Left forelimb (tissue), 1 donor: ENCODE measurements at places on chromosomes 11 and 22.

DNA sequence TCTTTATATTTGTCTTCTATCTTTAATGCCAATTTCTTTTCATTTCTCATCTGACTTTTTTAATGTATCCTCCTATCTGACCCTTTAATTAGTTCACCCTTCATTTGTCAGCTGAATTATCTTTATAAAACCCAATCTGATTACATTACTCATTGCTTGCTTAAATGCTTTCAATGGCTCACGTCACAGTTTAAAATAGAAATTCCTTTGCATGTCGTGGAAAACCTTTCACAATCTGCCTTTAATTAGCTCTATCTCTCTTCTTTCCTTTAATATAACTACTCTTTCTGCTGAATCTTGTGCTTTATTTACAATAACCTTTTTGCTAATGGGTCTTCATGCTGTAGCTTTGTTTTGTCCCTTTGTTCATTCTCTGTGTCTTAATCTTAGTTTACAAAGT lies 125.7 kb downstream of the DYNC2H1 start:
- no peak for DNase-seq

DNA sequence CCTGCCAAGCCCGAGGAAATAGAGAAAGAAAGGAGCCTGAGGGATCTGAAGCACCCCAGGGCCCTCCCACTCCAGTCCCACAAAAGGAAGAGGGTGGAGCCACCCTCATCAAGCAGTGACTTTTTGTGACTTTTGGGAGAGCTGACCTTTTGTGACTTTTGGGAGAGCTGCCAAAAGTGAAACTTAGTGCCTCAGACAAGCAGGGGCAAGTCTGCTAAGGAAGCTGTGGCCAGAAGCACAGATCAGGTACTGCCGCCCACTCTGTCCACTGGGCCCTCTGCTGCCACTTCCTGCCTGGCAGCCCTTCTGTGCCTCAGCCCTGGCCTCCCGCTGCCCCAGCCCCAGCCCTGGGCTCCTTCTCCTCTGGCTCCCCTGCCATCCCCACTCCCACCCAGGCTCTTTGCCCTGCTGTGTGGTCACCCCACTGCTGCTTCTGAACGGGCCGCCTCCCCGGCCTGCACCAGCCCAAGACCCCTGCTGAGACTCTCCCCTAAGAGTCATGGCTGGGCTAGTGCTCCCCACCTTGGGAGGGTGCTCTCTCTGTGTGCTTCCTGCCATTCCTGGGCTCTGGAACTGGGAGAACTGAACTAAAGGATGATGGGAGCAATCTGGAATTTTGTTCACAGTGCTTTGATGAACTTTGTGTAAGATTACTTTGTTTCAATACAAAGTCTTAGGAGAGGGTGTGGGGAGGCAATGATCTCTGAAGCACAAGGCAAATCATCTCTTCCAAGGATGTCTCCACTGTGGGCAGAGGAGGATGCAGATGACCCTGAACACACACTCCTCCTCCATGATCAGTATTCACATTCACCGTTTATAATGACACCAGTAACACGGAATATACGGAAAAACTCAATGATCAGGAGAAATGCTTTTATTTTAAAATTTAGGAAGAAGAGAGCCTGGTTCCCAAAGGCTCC lies at the start of gene APOBEC3H:
APOBEC3H (plus strand) TSS at position 147 of the 923 bp plus-strand sequence. CDS start 3,035 bp downstream, outside the sequence.
- DNase-seq = no peak

- DNase-seq = no peak
These were observed 192.6 kb downstream of the DSCAML1 start for GRCh38 chr11:117604336-117604995.

DNA sequence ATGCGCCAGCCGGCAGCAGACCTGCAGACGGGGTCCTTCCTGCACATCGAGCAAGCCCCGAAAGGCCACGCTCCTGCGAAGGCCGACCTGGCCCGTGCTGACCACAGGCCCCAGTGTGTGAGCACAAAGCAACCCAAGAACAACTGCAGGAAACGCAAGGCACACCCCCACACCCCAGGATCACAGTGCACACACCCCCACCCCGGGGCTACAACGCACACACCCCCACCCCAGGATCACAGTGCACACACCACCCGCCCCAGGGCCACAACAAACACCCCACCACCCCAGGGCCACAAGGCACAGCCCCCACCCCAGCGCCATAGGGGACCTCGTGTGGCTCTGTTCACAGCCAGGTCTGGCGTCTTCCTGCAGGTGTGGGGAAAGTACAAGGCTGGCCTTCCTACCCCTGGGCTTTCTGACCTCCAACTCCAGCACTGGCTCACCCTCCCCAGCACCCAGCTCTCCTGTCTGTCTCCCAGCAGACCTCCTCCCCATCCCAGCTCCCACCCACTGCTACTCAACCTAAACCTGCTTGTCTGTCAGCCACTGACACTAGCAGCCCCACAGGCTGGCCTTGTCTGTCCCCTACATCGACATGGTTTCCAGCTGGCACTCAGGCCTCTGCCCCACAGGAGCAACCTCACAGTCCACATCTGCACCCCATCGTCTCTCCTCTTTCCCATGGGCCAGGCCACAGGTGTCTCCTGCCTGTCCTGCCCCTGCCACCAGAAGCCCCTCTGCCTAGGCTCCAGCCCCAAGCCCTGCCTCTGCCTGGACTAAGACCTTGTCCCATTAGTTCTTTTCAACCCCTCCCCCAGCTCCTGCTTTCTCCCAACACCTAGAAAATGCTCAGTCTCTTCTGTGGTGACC lies 20.5 kb upstream of the EFCAB6 start:
- DNase-seq = no peak

- no peak for DNase-seq
These were observed 3.9 kb downstream of the EMID1 start for GRCh38 chr22:29209624-29209929.

- DNase-seq = no peak
These were observed 350.1 kb upstream of the C11orf87 start for GRCh38 chr11:109071712-109072524.

DNA sequence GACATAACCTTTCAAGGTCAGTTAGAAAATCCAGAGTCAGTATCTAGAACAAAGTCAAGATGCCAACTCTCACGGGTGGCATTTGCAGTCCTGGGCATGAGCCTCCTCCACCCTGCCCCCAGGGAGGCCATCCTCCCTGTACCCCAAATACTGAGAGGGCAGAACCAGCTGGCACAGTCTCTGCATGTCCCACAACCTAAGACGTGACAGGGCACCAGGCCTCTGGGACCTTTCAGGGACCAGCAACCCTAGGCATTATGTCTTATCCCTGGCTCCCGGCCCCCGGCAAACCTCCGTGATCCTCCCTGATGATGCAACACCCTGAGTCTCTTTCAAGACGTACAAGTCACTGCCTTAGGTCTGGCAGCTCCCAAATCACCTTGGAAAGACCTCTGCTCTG lies 2.0 kb downstream of the MB start:
- DNase-seq = no peak

- no peak for DNase-seq
These were observed 17.7 kb upstream of the TUB start for GRCh38 chr11:8063324-8063723.

DNA sequence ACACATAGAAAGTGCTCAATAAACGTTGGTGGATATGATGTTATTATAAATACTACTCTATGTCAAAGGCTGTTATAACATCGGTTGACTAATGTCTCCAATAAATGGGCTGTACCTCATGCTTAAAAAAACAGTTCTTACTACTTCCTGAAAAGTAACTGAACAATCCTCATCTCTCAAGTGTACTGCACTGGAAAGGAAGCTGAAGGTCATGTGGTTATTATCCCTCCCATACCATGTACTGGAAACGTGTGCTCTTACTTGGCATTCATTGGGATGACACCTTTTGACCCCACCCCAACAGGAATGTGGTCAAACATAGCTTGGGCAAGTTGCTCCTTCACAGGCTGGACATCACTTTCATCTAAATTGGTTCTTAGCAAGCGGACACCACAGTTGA lies 10.6 kb downstream of the RTCB start:
- DNase-seq = no peak

DNA sequence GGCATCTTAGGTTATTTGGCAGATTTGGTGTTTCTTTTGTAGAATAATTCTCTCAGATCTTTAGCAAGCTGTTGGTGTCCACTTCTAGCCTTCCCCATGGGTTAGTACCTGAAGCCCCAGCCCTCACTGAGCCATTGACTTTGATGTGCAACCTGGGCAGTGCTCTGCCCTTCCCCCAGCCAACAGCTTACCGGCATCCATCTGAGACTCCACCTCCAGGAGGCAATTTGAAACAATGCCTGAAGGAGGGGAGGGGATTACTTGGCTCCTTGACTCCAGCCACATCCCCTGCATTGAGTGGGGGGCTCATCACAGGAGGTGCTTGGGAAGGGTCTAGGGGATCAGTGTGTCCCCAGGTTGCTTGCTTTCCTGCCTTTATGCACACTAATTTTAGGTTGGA lies 114.8 kb downstream of the TRIM29 start:
- no peak for DNase-seq

GRCh38 chr11:6204706-6205105 lies 651 bp upstream of the C11orf42 start:
- DNase-seq = no peak

- DNase-seq = no peak
These were observed at the start of gene NXPE1 for GRCh38 chr11:114559425-114560310. NXPE1 (minus strand) TSS chr11:114559881; CDS start chr11:114551201, 8,680 bp downstream.

GRCh38 chr22:46991666-46992065 lies 229.2 kb downstream of the TBC1D22A start:
- no peak for DNase-seq

DNA sequence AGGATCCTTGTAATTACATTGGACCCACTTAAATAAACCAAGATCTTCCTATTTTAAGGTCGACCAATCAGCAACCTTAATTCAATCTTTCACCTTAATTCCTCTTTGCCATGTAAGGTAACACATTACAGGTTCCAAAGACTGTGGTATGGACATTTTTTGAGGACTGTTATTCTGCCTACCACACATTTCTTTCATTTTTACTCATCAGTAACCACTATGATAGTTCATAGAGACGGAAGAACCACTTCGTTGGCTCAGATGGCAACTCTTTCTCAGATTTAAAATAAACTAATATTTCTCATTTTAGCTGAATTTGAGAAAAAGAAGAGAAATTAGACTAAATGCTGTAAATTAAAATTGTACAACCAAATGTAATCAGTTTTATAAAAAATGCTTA lies 96.3 kb downstream of the PAX6 start:
- no peak for DNase-seq

DNA sequence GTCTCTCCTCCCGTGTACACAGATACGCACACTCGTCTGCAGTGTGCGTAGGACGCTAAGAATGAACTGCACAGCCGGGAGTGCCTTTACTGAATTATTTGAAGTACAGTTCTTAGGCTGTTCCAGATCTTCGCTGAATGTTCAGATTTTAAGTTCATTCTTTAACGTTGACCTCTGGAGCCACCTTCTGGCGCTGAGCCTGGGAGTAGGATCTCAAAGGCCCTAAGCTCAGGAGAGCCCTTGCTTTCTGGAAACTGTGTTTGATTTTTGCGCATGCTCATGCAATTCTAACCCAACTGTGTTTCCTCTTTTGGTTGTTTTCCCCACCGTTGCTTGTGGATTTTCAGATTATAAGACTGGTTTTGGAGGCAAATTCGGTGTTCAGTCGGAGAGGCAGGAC lies 22.8 kb downstream of the CTTN start:
- DNase-seq = no peak

DNA sequence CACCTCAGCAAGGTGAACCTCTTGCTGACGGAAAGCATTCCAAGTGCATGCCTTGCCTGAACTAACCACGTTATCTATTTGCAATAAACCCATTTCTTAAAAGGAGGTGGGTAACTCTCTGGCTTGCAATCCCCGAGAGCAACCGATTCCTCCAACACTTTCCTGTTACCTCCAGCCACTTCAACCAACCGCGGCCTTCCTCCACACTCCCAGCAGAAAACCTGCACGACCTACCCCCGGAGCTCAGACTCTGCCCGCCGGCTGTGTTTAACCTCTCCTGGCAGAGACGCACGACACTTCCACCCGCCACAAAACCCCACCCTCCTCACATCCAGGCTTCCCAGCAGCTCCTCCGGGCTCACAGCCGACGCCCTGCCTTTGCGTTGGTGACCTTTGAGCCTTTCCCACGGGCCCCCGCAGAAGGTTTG lies 708 bp downstream of the SCO2 start:
- no peak for DNase-seq

- DNase-seq = no peak
These were observed 9.6 kb upstream of the TMEM184B start for GRCh38 chr22:38282397-38282796.

DNA sequence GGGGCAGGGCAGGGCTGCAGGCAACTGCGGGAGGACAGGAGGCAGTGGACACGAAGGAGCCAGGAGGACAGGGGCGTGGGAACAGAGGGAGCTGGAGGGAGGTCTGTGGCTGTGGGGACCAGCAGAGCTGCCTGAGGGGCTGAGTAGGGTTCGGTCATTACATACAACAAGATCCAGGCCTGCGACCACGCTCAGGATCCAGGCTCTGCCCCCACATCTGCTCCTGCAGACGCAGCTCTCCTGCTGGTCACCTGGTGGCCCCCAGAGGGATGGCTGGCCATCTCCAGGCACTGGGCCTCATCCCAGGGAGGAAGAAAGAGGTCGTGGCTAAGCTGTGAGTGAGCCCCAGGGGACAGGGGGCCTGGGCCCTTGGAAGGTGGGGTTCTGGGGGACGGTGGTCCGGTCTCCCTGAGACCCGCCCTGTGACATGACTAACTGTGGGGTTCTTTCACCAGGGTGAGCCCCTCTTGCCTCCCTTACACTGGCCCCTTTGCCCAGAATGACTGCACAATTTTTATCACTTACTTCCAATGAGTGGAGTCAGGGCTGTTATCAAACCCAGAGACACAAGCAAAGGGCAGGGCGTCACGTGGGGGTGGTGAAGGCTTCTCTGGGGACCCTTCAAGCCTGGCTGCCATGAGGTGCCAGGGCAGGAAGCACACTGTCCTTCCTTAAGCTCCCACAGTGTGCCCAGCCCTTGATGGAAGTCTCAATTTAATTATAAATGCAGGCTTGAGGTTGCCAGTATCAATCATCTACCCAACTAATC lies 6.7 kb upstream of the APOBEC3A start:
- no peak for DNase-seq
